ENCODE measurements at places on chromosomes 2 and 18. TPM values are rescaled to one million over a fixed set of nuclear protein-coding genes. Genes with fewer than 3 reads are reported as not detected.

- no peak for DNase-seq
Measured at GRCh38 chr2:75614162-75614651, 32.4 kb upstream of the MRPL19 start.

DNA sequence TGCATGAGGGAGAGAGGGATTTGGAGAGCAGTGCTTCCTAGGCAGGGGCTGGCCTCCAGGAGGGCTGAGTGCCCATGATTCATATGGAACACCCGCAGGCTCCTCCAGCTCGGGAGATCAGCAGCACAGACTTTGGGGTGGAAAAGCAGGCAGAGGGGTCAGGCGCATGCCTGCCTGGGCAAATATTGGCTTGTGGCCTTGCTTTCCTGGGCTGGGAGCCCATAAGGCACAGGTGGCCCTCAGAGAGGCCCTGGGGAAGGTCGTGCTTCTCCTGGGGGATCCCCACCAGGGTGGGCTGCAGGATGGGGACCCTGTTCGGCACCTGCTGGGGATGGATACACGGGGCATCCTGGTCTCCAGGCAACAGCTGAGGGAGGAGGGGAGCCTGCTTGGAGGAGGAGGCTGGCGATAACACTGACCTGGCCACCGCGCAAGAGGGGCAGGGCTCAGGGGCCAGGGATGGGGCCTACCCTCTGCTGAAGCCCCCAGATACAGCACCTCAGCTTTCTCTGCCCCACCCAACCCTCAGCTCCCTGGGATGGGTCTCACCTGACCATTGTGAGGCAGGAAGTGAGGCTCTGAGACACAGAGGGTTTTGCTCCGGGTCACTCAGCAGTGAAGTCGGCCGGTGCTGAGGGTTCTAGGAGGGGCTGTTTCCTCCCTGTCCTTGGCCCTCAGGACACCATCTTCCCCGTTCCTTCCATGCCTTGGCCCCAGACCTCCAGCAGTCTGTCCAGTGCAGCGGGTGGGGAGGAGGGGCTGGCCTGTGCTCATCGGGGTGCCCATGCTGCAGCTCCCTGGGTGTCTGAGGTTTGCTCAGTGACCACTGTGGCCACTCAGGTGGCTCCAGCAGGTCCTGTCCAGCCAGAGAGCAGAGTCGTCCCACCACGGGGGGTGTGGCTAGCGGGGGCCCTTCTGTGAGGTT, 12.0 kb downstream of the AQP12A start:
- no peak for DNase-seq

DNA sequence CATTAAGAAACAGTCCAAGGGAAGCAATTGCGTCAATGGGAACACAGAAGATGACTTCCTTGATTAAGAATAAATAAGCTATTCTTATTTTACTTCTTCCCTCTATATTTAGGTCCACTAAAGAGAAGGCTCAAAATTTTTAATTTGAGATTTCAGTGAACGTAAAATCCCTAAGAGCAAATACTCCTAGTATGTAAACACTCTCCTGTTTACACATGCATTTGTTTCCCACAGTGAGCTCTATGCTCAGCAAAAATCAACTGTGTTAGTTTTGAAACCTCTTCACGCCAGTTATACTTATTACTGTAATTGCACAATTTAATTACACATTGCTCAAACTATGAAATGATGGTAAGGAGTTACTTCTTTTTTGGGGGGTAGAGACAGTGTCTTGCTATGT, 8.8 kb downstream of the SLC39A6 start:
- no peak for DNase-seq

DNA sequence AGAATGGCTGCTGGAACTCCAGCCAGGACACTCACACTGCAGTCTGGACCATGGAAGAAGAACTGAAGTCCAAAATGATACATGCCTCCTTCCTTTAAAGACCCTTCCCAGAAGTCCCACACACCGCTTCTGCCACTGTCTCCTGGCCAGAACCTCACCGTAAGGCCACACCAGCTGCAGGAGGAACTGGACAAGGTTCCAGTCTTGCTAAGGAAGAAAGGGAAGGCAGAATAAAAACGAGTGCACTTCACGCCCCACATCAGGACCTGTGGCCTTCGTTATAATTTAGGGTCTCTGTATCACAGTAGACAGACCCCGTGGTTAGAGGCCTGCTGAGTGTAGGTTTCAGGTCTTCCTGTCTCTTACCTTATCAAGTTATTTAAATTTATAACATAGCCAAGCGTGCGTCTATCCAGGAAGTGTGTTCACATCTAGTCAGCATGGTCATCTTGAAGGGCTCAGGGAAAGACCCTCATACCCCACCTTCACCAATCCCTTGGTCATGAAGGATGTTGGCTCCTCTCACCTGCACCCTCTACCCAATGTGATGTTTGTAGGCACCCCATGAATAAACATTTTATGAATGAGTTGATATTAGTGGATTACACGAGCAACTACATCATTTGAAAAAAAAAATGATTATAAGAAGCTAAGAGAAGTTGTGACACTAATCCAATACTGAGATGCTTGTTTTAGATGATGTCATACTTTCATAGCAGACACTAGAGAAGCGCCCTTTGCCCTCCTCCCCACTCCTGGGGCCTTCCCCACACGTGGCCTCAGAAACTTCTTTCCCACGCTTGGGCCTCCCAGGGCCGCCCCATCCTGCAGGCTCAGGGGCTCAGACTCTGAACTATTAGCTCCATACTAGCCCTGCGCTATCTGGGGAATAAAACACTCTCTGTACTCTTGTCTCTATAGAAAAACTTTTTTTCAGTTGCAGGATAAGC, 157.6 kb downstream of the FAM210A start:
- DNase-seq: no peak

DNA sequence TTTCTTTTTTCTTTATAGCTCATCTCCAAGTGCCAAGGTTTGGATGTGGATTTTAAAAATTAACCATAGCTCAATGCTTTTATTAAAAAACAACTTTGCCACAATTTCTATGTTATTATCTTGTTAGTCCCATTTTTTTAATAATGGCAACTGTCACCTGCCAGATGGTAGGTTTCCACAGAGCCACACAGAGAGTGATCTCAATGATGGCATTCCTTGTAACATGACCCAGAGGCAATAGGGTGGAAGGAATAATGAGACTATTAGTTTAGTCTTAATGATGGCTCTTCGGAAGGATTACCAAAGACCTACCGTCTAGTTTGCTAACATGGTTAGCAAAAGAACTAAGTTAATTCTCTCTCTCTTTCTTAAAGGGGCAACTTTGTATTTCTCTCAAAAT, 64.0 kb downstream of the REL start:
- no peak for DNase-seq

GRCh38 chr2:201872591-201872990, 66.3 kb downstream of the CDK15 start:
- DNase-seq: no peak

The ASPRV1 gene
- polyA plus RNA-seq: 4.7 TPM

The DPYSL5 gene
- polyA plus RNA-seq: 8.5 TPM

The COL3A1 gene
- polyA plus RNA-seq: 792 TPM

All from left renal pelvis (tissue), 4 donors.